ENCODE measurements at places on chromosomes 2 and 18.

DNA sequence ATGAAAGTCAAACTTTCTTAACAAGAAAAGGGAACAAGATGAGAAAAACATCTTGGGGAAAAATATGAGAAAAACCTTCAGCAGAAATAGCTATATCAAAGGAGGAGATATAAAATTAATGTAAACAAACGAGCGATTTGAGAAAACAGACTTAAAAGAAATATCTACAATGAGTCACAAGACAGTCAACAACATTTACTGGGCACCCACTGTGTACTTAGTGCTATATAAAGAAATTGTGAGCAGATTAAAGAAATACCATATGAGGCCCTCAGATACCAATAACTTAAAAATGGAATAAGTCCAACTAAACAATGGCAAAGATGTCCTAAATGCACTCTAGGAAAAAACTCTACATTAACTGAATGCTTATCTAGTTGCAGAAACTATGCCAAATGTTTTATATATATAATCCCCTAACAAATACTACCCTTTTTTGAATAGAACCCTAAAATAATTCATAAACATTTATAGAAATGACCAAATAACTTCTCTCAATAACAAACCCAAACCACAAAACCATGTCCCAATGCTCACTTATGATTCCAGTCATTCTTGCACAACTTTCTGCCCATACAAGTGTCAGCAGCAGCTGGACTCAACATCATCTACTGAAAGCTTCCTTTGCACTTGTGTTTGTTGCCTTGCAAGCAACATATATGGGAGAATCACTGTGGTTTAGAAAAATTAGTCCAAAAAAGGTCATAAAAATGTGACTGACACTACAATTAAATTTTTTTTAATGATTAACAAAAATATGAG lies 83.5 kb downstream of the COBLL1 start:
- no peak for DNase-seq

DNA sequence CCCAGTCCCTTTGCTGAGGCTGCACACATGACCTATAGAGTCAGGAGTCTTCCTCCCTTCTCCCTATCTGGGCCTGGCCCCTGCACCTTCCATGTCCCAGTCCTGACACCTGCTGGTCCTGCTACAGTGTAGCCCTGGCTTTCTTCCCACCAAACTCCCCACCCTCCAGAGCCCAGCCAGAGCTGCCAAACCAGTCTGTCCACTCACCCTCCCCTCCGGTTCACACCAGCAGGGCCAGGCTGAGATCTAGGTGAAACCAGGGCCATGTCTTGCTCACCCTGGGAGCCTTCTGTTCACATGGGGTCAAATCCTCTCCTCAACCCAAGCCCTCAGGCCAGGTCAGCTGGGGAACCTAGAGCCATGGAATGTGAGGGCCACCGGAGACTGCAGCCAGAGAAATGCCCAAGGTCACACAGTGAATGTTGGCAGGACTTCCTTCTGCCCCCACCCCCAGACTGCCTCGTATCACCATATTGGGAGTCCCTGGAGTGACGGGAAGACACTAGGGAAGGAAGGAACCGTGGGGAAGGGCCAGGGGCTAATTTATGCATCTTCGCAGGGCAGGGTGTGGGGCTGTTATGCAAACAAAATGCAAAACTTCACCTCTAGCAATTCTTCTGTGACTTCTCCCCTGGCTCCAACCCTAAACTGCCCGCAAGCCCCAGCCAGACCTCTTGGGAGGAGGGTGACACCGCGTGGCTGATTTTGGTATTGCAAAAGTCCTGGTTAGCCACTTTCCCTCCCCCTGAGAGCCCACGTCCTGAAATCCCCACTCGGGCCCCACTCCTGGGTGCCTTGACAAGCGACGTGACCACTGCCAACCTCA lies 14.6 kb downstream of the TNS1 start:
- DNase-seq = no peak

DNA sequence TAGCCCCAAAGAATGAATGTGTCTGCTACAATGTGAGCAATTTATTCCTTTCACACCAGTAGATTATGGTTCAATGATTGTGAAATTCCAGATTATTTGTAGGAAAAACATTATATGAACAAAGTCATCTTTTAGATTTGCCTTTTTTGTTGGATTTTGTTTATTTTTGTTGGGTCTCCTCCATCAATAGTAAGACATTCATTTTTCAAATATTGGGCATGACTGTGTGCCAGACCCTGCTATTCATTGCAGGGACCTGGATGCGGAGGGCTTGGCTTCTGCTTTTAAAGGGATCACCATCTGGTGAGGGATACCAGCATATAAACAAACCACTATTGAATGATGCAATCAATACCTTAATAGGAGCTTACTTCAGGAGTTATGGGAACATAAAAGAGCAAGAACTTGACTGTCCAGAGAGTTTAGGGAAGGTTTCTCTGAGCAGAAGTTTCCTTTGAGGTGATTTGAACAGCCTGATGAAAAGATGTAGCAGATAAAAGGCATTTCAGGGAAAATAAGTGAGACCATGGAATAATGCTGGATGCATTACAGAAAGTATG lies 486.7 kb downstream of the EPHA4 start:
- no peak for DNase-seq

DNA sequence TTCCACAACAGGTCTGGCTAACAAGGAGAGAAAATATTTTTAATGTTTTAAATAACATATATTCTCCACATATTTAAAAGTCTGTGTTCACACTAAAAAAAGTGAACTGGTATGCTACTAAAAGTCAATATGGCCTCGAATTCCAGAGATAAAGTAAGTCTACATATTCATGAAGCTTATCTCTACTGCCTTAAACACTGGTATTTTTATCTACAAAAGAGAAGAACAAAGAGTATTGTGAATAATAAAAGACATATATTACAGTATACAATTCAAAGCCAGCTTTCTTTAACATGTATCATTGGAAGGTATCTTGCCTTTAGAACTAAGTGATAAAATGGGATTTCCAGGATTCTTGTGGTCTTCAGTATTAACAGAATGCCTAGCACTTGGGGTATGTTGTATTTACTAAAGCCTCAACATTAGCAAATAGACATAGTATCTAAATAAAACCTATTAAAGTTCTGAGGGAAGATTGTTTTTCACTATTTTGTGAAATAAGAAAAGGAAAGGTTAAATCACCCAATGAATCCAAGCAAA lies 302.8 kb upstream of the CCDC68 start:
- no peak for DNase-seq

DNA sequence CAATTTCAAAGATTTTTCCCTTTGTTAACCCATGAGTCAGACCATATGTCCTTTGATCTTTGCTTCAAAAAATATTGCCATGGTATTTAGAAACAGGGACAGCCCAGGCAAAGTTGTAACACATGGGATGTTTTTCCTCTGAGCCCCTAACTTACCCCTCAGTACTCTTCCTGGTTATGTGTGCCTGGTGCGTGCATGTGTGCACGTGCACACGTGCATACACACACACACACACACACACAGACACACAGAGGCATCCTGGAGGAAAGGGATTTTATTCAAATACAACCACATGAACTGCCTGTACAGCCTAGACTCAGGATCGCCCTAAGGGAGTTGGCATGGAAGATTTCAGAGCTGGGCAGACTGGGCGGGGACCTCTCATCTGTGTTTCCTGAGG lies 5.1 kb downstream of the AFF3 start:
- DNase-seq = no peak

DNA sequence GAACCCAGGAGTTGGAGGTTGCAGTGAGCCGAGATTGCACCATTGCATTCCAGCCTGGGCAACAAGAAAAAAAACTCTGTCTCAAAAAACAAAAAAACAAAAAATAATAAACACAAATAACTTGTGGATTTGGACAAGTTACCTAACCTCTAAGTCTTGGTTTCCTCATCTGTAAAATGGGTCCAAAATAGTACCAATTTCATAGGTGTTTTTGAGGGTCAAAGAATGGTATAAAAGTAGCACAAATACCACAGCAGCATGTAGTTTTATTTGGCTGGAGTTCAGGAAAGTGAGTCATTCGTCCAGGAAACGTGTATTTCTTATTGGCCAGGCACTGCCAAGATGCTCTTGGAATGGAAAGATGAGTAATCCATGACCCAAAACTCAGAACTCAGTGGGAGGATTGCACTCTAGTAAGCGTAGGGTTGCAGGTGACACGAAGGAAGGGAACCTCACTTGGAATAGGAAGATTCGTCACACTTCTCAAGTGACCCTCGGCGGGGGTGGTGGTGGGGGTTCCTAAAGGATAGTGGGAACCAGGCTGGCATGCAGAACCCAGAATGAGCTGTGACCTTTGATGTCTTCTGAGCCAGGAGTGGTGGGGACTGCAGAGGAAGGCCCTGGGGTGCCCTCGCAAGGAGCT lies 24.4 kb downstream of the GRHL1 start:
- DNase-seq = peak; percentile 74

DNA sequence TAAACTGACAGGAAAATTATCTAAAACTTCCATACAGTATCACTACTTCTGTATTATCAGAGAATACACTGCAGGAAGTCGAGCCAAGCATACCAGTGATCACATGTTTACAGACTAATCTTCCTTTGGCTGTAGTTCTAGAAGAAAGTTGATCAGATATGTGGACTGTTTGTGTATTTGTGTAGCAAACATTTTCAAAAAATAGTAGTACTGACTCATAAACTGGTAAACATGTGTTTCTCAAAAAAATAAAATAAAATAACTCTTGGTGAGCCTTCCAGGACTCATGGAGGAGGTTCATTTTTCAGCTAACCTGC lies 148.9 kb upstream of the SLC39A10 start:
- DNase-seq = no peak

DNA sequence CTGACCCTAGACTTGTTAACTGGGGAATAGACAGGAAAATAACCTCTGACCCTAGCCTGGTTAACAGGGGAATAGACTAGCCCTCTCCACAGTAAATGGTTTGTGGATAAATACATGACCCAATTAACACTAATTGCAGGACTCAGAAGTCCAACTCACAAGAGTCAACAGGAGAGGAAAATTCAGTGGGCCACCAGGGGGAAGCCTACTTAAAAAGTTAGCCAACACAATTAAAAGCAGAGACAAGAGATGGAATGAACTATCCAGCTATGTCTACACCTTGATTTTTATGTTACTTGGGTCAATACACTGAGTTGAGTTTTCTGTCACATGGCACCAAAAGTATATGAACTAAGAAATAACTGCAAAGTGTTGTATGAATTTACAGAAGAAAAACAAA lies 158.8 kb upstream of the SLC39A10 start:
- DNase-seq = no peak

GRCh38 chr2:12116228-12116750 lies 369.9 kb downstream of the LPIN1 start:
- DNase-seq = no peak

DNA sequence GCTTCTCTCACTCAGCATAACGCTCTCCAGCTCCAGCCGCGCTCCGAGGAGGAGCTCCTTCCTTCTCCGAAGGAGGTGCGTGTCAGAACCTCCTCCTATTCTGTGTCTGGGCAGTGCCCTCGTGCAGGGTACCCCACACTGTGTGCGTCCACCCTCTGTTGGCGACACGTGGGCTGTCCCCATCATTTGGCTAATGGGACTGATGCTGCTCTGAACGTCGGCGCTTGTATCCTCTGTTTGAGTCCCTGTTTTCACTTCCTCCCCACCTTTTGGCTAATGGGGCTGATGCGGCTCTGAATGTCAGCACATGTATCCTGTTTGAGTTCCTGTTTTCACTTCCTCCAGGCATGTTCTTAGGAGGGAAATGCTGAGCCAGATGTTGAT lies 22.2 kb downstream of the KCNG2 start:
- no peak for DNase-seq

DNA sequence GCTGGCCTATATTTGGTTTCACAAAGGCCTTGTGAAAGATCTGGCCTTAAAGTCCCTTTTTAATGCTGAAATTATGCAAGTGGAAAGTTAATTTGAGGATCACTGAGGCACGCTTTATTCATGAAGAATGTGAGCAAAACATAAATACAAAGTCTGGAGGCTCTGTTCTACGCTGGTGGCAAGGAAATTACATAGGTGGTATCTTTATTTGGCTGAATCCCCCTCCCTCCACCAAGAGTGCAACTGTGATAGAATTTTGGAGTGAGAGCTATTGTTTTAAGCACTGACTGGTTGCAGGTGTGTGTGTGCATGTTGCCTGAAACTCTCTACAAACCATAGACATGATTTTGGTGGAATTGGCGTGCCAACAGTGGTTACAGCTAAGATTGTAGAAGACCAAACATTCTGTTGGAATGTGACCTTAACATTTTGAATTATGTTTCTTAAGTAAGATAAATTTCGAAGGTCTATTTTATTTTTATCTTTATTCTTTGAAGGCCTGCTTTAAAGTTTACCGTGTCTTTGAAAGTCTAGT lies 114.3 kb downstream of the SPTBN1 start:
- DNase-seq = no peak

DNA sequence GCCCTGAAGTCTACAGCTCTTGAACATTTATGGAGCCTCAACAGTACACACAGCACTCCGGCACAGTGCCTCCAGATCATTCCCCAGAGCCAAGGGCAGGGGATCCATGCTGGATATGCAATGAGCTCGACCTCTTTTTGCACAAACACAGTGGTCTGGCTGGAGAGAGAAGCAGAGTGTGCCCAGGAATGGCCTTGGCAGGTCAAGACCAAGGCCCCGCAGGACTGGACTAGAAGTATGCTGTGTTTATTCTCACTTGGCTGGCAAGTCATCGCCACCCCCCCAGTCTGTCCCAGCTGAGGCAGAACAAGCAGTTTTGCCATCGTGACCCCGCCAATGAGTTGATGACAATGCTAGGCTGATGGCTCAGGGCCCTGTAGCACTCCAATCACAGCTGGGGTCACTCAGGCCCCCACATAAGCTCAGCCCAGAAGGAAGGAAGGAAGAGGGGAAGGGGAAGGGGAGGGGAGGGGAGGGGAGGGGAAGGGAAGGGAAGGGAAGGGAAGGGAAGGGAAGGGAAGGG lies 212.1 kb downstream of the TTC32 start:
- DNase-seq = no peak

DNA sequence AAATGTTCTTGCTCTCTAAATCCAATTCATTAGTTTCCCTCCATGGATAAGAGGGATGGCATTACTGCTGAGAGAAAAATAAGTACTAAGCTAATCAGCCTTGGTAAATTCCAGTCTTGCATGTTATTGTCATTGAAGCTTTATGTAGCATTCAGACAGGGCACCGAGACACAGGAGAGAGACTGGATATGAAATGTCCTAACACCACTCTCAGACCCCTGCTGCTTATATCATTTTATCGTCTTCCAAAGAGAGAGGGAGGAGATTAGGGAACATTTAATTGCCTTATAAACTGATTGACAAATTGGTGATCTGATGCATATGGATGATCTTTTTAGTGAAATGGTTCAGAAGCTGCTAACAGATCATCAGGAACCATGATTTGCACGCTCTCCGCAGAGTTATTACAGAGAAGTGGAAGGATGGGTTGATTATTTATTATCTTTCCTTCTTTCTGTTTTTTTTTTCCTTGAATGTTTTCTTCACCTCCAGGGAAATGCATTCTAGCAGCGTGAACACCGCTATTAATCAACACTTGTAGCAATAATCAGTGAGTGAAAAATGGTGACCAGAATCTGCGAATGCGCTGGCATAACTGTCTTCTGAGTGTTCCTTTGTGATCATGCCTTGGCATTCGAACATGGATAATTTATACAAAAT lies 150.7 kb upstream of the NRP2 start:
- DNase-seq = no peak
